WTC11 (cell line): ENCODE measurements at places on chromosomes 3 and 15.

- DNase-seq = no peak
These were observed 18.3 kb upstream of the ATP8B4 start for GRCh38 chr15:50137330-50137761.

DNA sequence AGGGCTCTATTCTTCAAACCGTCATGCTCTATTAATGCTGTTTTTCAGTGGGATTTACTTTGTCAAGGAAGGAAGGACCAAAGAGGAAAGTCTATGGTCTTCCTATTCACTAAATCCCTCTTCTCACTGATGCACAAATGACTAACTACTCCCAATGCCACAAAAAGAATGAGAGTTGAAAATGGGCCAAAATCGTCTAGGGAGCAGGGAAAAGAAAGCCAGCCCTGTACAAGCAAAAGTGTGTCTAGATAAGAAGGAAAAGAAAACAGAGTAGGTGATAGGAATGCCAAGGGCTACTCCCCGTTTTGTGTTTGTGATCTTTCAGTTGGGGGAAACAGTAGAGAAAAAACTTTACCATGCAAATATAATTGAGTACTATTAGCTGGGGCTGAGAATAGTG lies 97.2 kb upstream of the TMCO5A start:
- no peak for DNase-seq

GRCh38 chr3:50154840-50155490 lies at the start of gene SEMA3F:
Gene SEMA3F (plus strand): TSS chr3:50155324. CDS start chr3:50159623, 4,299 bp downstream.
- DNase-seq = peak; percentile 67

DNA sequence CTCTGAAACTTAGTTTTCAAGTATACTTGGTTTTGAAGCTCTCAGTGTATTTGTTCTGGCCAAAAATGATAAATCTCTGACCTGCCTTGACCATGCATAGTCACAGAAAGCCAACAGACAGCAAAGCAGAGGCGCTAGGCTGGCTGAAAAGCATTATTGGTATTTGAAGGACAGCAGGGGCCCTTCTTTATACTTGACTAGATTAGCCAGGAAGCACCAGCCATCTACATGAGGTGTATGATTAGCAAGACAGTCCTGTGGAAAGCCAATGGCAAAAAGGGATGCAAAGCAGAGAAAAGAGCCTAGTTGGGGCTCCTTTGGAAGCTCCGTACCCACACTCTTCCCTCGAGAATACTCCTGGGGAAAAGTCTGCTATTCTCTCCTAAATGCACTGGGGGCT lies 7.8 kb downstream of the SLC24A1 start:
- DNase-seq = no peak

- no peak for DNase-seq
These were observed 793.1 kb downstream of the AGBL1 start for GRCh38 chr15:86872782-86873181.

- no peak for DNase-seq
These were observed 2.1 kb downstream of the ALDH1A3 start for GRCh38 chr15:100881573-100882336.

DNA sequence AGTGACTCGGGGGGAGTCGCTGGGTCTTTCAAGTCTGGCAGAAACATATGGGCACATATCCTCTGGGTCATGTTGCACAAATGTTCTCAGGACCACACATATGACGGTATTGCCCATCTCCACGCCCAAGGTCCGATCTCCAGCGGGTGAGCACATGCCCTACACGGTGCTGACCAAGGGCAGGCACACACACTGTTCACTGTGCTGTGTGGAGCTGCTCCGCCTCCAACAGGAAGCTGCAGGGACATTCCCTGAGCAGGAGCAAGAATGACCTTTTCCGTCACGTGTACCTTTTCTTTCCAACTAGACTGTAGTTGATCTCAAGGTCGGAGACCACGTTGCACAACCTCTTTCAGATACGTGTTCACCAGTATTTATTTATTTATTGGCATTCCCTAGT lies 41.7 kb upstream of the B3GNT5 start:
- DNase-seq = no peak

- no peak for DNase-seq
These were observed 400.4 kb upstream of the THBS1 start for GRCh38 chr15:39180483-39180933.

- no peak for DNase-seq
These were observed 426.4 kb upstream of the RGMA start for GRCh38 chr15:93515256-93516051.

DNA sequence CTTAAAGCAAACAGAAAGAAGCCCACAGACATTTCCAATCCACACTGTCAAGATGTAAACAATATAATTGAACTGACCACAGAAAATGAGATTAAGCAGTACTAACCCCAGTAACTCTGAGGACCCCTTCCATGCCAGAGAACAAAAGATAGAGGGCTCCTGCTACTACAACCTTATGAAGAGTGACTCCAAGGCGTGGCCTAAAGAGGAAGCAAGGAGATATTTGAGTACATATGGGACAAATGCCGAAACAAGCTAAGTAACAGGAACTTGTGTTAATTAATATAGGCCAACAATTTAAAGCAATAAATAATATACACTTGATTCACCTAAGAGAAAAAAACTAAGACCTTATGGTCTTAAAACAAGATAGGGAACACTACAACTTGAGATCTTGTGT lies 25.0 kb upstream of the VPS39 start:
- DNase-seq = no peak

- DNase-seq = no peak
These were observed 190.6 kb downstream of the ARRDC4 start for GRCh38 chr15:98151096-98151495.

GRCh38 chr3:23928524-23928923 lies 11.6 kb downstream of the RPL15 start:
- no peak for DNase-seq

GRCh38 chr3:178712247-178712646 lies 176.0 kb downstream of the KCNMB2 start:
- no peak for DNase-seq

DNA sequence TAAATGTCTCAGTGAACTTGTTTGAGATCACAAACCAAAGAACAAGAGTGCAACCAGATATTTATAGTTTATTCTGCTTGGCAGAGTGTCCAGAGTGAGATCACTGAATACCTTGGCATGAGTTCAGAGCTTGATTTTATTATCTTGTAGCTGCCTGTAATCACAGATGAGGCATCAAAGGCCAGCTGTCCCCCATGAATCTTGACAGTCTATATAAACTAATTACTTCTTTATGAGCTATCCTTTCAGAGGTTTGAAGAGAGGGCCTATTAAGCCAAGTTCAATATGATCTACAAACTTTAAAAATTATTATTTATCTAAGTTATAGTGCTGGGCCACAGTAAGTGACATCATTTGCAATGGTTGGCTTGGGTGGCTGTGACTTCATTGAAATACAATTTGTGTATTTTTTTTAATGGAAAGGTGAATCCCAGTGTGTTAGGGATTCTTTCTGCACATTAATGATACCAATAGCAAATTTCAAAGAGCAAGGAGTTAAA lies 251.5 kb downstream of the CLSTN2 start:
- DNase-seq = no peak

DNA sequence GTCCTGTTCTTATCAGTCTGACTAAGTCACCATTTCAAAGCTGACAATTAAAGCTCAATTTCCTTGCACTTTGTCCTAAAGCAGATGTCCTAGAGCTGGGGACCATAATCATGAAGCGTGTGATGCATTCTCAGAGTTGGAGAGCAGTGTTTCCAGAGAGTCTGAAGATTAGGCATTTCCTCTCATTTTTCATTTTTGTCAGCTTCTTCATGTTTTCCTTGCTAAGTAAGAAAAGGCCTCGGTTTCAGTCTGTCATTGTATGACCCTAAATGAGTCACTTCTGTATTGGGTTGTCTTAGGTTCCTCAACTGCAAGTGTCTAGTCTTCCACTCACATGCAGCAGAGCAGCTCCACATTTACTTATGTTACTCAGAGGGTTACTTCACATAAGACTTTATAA lies 257.2 kb upstream of the TPRG1 start:
- DNase-seq = no peak

DNA sequence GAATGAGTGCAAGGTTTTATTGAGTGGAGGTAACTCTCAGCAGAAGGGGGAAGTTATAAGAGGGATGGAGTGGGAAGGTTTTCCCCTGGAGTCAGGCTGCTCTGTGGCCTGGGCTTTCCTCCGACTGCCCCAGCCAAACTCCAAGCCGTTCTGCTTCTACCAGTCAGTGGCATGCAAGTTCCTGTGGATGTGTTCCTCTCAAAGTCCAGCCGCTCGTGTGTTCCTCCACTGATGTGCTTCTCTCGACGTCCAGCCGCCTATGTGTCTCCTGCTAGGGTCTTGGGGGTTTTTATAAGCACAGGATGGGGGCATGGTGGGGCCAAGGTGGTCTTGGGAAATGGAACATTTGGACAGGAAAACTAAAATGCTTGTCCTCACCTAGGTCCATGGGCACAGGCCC lies 9.0 kb upstream of the U2SURP start:
- no peak for DNase-seq

- DNase-seq = no peak
These were observed 61.8 kb downstream of the RUBCN start for GRCh38 chr3:197674741-197675562.

DNA sequence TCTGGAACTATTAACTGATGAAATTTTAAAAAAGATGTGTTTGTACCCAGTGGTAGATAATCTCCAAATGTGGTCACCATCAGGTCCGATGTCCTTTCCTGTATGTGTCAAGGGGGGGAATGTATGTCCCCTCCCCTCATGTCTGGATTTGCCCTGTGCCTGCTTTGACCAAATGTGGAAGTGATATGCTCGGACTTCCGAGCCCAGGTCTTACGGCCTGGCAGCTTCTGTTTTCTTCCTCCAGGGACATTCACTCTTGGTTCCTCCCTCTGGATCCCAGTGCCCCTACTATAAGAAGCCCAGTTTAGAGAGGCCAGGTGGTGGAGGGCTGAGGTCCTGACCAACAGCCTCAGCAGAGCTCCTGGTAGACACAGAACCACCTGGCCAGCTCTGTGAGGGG lies 75.5 kb downstream of the CCR1 start:
- no peak for DNase-seq

GRCh38 chr3:127101411-127102187 lies 91.3 kb upstream of the PRR23E start:
- no peak for DNase-seq

GRCh38 chr3:14222900-14223594 lies 44.4 kb downstream of the LSM3 start:
- no peak for DNase-seq

GRCh38 chr15:28934645-28935044 lies 48.9 kb downstream of the APBA2 start:
- no peak for DNase-seq

GRCh38 chr15:45454814-45455213 lies 67.7 kb downstream of the SLC30A4 start:
- no peak for DNase-seq

GRCh38 chr3:134795746-134796280 lies 753 bp downstream of the EPHB1 start:
- DNase-seq = peak; percentile 62

DNA sequence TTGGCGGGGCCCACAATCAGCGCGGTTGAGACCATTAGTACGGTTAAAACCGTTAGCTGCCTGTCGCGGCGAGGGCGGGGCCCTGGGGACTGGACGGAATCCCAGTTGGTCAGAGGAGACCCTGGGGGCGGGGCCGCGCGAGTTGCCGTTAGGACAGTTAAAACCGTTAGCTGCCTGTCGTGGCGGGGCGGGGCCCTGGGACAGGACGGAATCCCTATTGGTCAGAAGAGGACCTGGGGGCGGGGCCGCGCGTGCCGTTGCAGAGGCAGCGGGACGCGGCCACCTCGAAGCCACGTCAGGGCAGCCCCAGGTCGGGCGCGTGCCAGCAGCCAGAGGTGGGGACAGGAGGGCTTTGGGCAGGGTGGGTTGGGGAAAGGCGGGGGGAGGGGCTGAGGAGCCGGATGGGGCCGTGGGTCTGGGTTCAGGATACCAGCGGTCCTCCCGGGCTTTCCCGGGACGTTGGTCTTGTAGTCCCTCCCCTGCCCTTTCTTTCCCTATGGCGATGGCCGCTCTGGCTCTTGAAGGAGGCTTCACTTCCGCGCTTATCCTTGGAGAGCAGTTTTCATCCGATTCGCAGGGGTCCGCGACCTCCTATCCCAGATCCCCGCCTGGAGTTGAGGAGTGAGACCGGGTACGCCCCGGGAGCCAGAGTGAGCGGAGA lies 28.0 kb downstream of the KLHDC8B start:
- peak; percentile 74 for DNase-seq

DNA sequence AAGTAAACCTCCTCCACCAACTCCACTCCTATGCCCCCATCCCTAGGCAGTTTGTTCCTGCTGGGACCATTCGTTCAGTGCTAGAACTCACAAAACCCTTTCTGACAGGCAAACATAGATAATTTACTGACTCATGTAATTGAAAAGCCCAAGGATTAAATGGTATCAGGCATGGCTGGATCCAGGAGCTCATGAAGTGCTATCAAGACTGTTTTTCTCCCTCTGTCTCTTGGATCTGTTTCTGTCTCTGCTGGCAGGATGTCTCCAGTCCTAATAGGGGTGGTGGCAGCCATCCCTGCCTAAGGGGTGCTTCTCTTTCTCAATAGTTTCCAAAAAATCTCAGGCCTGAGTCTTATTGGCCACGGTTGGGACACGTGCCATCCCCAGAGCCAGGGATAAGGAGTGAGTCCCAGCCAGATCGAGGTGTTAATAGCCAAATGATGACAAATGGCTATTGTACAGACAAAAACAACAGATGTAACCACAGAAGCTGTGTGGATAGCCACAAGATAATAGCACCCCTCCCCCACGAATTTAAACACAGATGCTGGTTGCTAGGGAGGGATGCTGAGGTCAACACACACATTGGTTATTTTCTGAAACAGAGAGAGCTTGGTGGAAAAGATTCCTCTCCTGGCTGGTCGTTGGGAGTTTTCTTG lies 168.6 kb downstream of the SHQ1 start:
- DNase-seq = no peak

GRCh38 chr3:127456471-127457093 lies 134.0 kb downstream of the TPRA1 start:
- DNase-seq = peak; percentile 21

DNA sequence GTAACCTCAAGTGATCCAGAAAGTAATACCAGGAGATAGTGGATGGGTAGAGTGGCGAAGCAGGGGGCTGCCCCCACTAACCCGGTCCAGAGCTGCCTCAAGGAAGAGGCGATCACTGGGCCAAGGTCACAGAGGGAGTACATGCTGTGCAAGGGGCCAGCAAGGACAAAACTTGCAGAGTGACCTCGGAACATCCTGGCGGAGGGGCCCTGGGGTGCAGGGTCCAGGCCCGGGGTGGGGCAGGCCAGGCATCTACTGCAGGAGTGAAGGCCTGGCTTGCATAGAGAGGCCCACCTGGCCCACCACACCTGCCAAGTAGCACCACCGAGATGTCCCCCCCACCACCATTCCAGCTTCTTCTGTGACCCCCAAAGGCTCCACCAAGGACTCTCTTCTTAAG lies 17.6 kb downstream of the IQSEC1 start:
- DNase-seq = no peak

GRCh38 chr3:111531446-111531845 lies 10.6 kb upstream of the CD96 start:
- DNase-seq = no peak

- DNase-seq = no peak
These were observed 68.7 kb downstream of the CGNL1 start for GRCh38 chr15:57444877-57445513.

GRCh38 chr3:13282358-13282985 lies 137.7 kb downstream of the NUP210 start:
- peak; percentile 48 for DNase-seq

- no peak for DNase-seq
These were observed 183.8 kb downstream of the OPA1 start for GRCh38 chr3:193776626-193777358.
